ENCODE measurements at places on chromosomes 7 and 10.

DNA sequence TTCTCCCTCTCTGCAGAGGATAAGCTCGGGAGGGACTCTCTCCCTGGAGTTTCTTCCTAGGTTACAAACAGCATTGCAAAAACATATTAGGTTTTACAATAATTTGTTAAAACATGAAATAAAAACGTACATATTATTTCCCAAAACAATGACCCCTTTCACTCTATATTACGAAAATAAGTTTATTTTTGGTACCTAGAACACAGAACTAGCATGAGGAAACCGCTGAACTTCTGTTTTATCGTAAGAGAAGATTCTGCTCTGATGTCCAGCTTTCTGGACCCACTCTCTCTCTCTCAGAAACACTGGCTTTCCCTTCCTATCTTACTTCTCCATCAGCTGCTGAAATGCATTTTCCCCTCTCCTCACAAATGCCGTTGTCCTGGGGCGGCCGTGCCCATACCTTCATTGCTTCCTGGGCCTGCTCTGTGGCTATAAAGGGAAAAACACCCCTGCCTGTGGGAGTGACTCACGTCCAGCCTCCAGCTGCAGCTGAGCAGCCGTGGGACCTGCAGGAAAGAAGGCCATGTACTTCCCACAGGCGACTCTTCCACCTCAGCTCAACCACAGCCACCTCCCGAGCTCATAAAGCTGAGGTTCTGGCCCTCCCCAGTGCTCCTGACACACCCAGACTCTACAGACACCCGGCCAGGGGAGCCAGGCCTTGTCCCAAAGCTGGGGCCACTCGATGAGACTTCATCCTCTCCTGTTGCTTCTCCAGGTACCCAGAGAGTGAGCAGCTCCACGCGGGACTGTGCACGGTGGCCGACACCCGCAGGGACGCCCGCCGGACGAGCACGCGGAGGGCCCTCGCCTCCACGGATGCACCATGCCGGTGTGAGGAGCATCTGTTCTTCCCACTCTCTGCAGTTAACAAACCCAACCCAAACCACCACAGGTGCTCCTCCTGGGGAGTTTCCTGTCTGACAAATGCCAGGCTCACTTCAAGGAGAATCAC is 3.1 kb downstream of the GPER1 start:
- no peak for DNase-seq

- no peak for DNase-seq
These were observed 77.1 kb upstream of the FGFR2 start for GRCh38 chr10:121675344-121675743.

DNA sequence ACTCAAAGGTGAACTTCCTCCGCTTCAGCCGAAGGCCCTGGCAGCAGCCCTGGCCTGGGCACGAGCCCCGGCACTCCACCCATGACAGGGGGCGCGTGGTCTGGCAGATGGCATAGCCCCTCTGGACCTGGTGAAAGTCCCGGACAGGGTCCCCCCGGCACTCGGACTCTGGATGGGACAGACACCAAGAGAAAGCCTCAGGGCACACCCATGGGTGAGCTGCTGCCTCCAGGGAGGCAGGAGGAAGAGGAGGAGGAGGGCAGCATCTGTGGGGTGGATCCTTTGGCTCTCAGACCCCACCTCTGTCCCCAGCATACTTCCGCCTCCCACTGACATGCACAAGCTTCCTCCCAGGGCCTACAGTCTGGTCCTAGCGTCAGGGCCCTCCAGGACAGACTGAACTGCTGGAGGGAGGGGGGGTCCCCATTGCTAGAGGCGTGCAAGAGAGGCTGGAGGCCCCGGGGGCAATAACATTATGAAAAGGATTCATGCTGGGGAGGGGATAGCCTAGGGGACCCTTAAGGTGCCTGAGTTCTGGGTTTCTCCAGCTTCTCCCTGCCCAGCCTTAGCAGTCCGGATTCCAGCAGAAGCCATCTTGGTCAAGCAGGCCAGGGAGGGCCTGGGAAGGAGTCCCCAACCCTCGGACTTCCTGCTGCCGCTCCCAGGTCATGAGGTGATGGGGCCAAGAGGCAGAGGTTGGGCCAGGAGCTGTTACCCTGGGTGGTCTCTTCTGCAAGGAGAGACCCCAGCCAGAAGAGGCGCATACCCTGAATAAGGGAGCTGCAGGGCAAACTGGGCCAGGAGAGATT is 169.3 kb downstream of the LCOR start:
- no peak for DNase-seq

GRCh38 chr10:69499726-69500689 is 48.7 kb downstream of the TSPAN15 start:
- no peak for DNase-seq

- no peak for DNase-seq
These were observed 612.8 kb downstream of the IPMK start for GRCh38 chr10:57654856-57655255.

- DNase-seq = no peak
These were observed 8.0 kb upstream of the MOGAT3 start for GRCh38 chr7:101208794-101209193.

DNA sequence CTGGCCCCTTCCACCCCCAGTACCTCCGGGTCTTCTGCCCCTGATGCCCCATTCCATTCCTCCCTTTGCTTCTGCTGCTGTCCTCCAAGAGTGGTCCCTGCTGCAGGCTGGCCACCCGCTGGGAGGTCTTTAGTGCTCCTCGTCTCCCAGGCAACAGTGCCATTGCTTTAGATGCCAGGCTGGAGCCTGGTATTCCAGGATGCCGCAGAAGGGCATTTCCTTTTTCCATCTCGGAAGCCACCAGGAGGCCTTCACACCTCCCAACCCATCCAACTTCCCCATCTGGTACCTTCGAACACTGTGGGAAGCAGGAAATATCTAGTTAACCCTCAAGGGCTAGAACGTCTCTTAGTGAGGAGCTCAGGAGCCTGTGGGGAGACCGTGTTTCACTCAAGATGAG is 92.9 kb upstream of the DUSP5 start:
- DNase-seq = no peak
